K562 (cell line): ENCODE measurements at places on chromosomes 4 and X.

DNA sequence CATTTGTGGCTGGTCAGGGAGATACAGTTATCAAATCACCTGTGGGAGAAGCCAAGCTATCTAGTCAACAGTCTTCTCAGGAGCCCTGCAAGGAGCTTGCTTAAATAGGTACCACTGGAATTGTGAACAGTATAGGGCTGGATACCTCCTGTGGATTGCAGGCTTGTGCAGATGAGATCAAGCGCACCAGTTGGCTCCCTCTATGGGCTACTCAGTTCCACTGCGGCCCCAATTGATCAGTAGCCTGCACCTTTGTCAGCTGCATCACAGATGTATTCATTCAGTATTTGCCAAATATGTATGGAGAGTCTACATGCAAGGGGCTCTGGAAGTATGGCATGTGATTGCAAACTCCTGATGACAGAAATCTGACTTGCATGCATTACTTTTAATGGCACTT is 28.6 kb downstream of the TEX13A start:
- DNase-seq, result no peak

DNA sequence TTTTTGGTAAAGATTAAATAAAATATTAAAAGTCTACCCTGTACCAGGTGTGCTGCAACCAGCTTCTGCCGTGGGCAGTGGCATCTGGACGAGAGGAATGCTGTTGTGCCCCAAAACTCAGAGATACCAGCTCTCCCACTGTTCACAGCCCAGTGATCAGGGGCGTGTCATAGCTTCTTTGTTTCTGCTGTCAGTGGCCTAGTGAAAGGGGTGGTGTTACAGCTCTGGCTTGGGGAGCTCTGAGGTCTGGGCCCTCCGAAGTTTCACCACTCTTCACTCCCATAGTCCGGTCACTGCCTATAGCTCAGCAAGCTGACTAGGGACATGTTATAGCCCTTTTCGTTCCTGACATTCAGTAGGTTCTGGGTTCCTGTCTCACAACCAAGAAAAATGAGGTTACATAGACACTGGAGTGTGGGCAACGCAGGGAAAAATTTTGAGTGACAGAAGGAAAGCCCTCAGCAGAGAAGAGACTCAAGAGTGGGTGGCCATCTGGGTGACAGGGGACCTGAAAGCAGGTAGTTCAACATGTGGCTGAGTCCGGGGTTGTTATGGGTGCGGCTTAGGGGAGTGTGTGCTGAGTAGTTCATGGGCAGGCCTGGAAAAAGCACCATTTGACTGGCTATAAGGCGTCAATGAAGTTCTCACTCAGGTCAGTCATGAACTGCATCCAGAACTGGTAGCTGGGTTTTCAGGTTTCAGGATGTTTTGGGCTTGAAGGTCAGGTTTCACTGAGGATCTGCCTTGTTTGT is 1184.4 kb upstream of the PABPC4L start:
- DNase-seq, result no peak

- no peak for DNase-seq
Observed at GRCh38 chr4:136183513-136183912, 1348.8 kb downstream of the PCDH18 start.

GRCh38 chrX:109344101-109344500 is 137.8 kb downstream of the GUCY2F start:
- DNase-seq, result no peak

DNA sequence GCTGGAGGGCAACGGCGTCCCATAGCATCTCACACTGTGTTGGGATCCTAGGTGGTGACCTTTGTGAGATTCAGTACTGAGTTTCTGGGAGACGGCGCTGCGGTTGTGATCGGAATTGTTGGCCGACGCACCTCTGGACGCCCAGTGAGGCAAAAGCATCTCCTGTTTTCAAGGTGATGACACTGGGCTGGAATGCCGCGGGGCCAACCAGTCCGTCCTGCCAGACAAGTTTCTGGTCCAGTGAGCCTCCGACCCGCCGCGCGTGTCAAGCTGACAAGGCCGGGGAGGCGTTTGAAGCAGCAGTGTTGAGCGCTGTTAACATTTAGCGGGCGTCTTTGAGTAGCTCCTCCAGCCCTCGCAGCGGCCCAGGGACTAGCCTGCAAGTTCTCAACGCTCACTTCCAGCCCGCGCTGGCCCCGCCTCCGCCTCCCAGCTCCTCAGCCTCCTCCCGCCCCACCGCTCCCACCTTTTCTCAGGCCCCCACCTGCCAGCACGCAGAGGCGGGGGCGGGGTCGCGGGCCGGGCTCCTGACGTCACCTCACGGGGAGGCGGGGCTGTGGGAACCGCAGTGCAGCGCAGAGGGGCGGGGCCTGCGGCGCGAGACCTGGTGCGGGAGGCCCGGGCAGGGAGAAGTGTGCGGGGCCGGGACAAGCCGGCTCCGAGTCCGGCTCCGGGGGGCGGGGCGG is 482 bp upstream of the CDS1 start:
- DNase-seq, result peak; percentile 96

GRCh38 chrX:105610411-105610810 is 211.9 kb upstream of the NRK start:
- no peak for DNase-seq

DNA sequence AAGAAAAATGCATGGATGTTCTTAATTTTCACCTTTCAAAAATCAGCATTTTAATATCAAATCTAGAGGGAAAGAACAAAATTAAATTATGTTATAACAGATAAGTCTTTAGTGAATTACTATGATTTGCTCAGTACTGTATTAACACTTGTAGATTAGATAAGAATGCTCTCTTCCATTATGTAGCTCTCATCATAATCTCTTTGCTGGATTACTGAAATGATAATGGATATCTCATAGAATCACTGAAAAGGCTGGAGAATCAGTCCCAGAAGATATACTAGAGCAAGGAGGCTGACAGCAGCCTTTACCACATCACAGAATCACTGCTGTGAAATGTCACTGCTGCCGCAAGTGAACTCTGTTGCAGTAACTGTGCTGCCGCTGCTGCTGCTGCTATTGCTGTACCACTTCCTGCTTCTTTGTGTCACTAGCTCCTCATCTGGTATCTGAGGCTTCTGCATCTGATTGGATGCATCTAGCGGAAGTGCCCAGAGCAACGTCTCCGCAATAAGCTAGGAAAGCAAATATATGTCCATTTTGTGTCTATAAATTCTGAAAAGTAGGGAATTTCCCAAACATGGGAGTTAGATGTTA is 738.2 kb downstream of the ADGRL3 start:
- DNase-seq, result no peak

DNA sequence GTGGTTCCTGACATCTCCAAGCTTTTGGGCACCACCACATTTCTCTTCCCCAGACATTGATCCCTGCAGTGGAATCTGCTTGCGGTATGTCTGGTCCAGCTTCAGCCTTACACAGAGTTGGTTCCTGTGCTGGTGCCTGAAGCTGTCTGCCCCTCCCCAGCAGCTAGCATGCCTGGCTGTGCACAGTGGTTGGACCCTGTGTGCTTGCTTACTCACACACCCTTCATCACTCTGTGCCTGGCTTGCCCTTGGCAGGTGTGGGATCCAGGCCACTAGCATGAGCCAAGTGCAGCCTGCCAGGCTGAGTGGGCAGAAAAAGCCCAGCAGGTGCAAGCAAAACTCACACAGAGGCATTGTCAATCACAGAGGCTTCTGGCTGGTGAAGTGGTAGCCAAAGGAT is 473.8 kb downstream of the ACTRT1 start:
- DNase-seq, result no peak

- DNase-seq, result no peak
Observed at GRCh38 chr4:3040452-3041191, 33.7 kb downstream of the HTT-AS start.

GRCh38 chr4:138868562-138868961 is 147.0 kb upstream of the NOCT start:
- DNase-seq, result no peak

GRCh38 chrX:68398291-68398690 is 35.0 kb downstream of the OPHN1 start:
- DNase-seq, result no peak

GRCh38 chrX:26580021-26580420 is 364.1 kb downstream of the MAGEB5 start:
- DNase-seq, result no peak

GRCh38 chrX:152070144-152070543 is 68.2 kb downstream of the MAGEA10 start:
- no peak for DNase-seq

DNA sequence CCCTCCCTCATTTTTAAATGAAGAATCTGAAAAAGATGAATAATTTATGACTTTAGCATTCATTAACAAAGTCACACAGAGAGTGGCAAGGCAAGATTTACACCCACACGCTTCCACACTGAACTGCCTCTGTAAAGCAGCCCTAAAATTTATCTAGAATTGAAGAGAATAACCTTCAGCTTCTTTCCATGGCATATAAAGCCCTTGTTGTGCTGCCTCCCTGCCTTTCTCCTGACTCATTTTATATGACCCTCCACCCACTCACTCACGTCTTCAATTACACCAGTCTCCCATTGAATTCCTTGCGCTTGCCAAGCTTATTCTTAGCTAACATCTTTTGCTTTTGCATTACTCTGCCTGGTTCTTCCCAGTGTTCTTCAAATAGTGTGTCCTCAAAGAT is 2649.3 kb downstream of the PCDH7 start:
- no peak for DNase-seq

GRCh38 chr4:23920716-23921446 is 31.0 kb upstream of the PPARGC1A start:
- no peak for DNase-seq

DNA sequence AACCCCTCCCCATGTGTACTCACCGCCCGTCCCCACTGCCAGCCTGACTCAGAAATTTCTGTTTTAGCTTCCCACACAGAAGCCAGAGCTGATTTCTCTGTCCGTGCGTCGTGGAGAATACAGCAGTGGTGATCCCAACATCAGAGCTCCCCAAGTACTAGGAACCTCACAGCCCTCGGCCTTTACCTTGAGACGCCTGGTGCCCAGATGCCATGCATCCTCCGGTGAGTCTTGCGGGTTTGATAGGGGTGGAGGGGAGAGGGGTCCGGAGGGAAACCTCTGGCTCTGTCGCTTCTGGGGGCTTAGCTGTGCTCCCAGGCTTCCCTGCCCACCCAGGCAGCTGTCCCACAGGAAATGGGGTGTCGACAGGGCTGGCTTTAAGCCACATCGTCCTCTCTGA is 2.1 kb downstream of the LOC101059915 start:
- DNase-seq, result no peak

- no peak for DNase-seq
Observed at GRCh38 chr4:179919587-179919986, 2323.6 kb upstream of the TENM3 start.

- DNase-seq, result no peak
Observed at GRCh38 chrX:8413279-8413678, 51.4 kb upstream of the VCX3B start.

DNA sequence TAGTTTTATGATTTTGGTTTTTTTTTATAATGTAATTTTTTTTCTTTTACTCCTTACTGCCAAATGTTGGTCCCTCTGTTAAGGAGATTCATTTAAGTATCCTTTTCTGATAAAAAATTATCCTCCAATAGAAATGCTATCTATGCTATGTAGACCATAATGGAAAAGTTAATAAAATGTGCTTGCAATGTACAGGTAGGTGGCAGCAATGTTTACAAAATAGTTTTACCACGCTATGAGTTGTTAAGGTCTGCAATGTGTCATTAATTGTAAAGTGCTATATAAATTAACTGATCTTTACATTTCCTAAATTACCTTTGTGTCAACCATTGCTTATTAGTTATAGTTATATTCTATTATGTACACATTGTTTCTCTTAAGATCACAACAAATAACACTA is 3.8 kb upstream of the CENPC start:
- DNase-seq, result peak; percentile 34

DNA sequence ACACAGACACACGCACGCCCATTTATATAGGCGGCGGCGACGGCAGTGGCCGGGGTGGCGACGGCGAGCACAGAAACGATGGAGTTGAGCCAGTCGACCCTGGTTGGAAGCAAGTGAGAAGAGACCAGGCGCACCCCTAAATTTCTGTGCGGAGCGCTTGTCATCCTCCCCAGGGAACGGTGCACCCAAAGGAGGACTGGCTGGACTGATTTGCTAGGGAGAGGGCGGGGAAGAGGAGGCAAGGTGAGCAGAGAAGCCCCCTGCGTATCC is 302 bp downstream of the NHS start:
- DNase-seq, result no peak

- no peak for DNase-seq
Observed at GRCh38 chr4:89469516-89469915, 161.9 kb upstream of the GPRIN3 start.

DNA sequence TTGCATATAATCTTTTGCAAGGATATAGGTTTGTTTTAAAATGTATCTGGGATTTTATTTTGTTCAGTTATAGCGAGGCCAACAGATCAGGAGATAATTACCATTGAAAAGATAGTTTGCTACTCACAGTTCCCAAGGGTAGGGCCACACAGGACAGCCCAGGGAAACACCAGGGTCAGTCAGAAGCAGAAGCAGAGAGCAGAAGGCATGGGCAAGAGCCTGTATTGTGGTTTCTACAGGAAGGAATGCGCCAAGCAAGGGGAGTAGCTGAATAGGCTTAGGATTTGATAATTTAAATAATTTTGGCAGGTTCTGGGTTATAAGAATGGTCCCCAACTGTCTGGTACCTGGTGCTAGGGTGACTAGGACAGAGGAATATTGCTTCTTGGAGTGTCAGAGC is 61.6 kb downstream of the SYNPO2 start:
- DNase-seq, result no peak

GRCh38 chr4:89108091-89108490 is 3.2 kb upstream of the TIGD2 start:
- DNase-seq, result no peak

DNA sequence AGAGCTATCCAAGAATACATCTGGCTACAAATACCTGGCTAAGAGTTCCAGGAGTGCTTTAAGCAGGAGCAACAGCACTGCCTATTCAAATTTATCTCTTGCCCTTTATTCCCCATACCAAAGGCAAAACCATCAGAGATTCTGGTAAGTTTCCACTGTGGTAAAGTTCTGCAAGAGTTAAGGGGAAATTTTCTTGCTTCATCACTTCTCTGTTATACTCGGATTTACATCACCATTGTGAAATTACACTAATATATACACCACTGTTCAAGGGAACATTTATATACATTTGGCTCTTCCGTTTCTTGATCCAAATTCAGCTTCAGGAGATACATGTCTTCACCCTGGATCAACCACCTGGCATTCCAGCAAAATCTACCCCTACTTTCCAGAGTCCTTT is 70.8 kb upstream of the PTPN13 start:
- no peak for DNase-seq

- peak; percentile 45 for DNase-seq
Observed at GRCh38 chr4:37628977-37629609, 57.1 kb downstream of the RELL1 start.

DNA sequence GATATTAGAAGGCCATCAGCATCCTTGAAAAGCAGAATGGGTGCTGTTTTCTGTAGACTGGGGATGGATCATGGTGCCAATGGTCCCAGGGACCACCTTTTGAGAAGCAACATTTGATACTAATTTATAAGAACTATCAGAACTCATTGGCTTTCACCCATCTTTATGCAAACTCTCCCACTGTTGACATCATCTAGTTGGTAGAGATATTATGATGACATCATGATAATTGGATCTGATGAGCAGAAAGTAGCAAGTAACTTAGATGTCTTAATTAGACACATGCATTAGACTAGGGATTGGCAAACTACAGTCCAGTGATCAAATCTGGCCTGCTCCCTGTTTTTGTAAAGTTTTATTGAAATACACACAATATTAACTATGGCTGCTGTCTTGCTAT is 181.0 kb downstream of the DCHS2 start:
- DNase-seq, result no peak
